H1 (cell line): ENCODE measurements at places on chromosomes 11 and 22. TPM values are rescaled to one million over a fixed set of nuclear protein-coding genes. Genes with fewer than 3 reads are reported as not detected.

The OR5AP2 gene
- not detected in 2 replicates for total RNA-seq

DNA sequence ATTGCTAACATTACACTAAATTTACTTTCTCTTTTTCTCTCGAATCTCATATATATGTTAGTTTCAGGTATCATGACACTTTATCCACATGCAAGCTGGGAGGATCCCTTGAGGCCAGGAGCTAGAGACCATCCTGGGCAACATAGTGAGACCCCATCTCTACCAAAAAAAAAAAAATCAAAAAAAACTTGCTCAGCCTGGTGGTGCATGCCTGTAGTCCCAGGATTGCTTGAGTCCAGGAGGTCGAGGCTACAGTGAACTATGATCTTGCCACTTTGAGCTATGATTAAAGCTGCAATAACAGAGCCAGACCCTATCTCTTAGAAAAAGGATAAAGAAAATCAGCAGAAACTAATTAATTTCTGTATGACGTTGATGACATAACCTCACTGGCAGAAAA is 3.7 kb upstream of the UPK3A start:
- DNase-seq = no peak

DNA sequence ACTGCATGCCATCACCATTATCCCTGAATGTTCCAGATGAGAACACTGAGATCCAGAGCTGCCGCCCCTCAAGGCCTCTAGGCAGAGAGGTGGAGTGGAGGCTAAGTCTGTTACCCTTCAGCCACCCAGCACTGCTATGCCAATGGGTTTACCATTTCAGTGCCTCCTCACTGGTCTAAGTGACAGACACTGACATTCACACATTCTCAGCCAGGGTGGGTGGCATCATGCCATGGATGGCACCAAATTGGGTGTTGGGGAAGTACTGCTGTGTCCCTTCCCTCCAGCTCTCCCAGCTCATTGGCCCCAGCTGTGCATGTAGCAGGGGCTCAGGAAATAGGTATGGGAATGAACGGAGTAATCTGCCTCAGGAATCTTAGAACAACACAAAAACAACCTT is 96.8 kb upstream of the PLET1 start:
- no peak for DNase-seq

GRCh38 chr22:20226077-20226716 is 41.9 kb downstream of the RTN4R start:
- DNase-seq = no peak

The SLC15A3 gene
- total RNA-seq = 25.8 and 33.7 TPM in 2 replicates

DNA sequence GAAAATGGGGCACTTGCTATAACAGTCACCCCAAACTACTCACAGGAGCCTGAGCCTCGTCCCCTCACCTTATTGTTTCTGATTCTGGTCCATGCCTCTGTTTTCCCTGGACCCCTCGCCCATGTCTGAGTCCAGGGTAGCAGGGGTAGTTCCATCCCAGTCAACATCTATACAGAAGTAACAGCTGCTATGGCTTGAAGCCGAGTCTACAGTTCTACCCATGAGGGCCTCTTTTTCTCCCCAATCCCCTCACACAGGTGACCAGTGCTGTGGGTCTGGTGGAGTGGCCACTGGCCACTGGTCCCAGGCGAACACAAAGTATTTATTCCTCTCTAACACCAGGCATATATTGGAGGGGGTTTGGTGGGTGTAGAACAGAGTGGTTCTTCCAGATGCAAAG is 116.4 kb downstream of the ZNF280B start:
- DNase-seq = no peak

DNA sequence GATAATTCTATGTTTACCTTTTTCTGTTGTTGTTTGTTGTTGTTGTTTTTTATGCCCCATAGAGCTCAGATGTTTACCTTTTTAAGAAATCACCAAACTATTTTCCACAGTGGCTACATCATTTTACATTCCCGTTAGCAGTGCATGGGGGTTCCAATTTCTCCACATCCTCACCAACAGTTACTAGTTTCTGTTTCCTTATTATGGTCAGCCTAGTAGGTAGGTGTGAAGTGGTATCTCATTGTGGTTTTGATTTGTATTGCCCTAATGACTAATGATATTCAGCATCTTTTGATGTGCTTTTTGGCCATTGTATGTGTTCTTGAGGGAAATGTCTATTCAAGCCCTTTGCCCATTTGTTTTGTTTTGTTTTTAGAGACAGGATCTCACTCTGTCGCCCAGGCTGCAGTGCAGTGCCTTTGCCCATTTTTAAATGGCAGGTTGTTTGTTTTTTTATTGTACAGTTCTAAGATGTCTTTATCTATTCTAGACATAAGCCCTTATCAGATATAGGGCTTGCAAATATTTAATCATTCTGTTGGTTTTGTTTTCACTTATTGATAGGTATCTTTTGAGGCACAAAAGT is 27.5 kb downstream of the CHEK2 start:
- no peak for DNase-seq

DNA sequence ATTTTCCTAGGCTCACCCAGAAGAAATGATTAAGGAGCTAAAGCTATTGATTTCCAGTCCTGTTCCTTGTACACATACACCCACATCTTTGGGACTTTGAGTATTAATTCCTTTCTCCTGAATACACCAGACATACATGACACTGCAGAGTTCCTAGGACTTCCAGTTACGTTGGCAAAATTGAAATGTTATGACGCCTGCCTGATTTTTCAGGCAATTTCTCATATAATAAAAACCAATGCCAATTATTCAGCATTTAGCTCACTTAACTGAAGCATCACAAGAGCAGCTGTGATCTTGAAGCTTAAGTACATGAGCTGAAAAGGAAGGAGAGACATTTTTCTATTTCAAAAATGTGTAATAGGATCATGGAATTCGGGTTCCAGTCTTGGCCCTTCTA is 4.5 kb downstream of the CLMP start:
- DNase-seq = no peak
